ENCODE measurements at places on chromosomes 11 and 22.

GRCh38 chr11:47099214-47099917 lies 77.3 kb downstream of the ARFGAP2 start:
- no peak for DNase-seq

- no peak for DNase-seq
Measured at GRCh38 chr11:105667441-105667840, 57.6 kb downstream of the GRIA4 start.

GRCh38 chr11:126167488-126167887 lies 44.0 kb downstream of the RPUSD4 start:
- no peak for DNase-seq

DNA sequence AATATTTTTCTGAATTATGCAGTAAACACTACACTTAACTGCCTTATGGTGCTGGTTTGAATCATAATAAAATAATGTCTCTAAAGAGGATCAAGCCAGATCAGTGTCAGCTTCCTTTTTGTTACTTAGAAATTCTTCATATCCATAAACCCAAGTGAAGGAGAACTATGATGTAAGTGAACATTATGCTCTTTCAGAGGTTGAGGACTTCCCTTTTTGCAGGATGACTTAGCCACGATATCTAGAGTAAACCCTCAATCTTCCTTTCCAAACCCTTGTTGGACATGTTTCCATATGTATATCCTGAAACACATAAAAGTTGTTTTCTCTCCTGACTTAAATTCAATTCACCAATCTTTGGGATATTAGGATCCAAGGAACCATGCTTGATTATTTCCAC lies 19.1 kb downstream of the OR8D1 start:
- DNase-seq = no peak

Measured in activated CD8-positive, alpha-beta memory T cell treated with anti-CD3 and anti-CD28 coated beads for 1 hour (primary cell).